Epithelial cell of proximal tubule (primary cell): ENCODE measurements at places on chromosomes 2 and 18.

- DNase-seq: no peak
These were observed 102.2 kb downstream of the LRRC30 start for GRCh38 chr18:7333025-7333562.

DNA sequence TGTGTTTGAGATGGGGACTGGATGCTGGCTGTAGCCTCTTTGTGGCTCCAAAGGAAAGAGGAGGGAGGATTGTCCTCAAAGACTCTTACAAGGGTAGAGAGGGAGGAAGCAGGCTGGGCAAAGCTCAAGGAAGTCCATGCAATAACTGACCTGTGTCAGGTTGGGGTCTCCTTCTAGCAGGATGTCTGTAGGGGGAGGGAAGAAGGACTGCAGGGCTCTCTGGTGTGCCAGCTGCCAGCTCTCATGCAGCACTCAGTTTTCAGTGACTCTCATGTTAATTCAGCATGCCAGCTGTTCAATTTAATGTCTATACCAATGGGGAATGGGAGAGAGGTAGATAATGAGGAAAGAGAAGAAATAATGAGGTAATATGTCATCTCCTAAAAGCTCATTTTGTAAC lies 85.3 kb upstream of the RANBP2 start:
- no peak for DNase-seq

- no peak for DNase-seq
These were observed 33.6 kb upstream of the SERPINE2 start for GRCh38 chr2:224072541-224073188.

- DNase-seq: no peak
These were observed 28.9 kb upstream of the CNOT11 start for GRCh38 chr2:101223814-101224231.

DNA sequence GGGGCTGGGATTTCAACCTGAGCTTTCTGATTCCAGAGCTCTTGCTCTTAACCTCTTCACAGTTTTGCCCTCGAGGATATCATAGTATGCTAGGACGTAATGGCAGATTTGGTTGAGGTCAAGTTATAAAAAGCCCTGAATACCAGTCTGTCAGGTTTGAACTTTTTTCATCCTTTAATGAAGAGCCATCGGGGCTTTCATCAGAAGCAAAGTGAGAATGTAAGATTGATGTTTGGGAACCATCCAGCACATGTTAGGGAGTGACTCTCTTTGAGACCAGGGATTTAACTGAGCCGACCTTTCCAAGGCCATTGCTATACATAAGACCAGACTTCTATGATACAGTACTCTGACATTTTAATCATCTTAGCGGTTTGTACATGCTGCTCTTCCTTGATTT lies 142.5 kb downstream of the TTC27 start:
- no peak for DNase-seq

DNA sequence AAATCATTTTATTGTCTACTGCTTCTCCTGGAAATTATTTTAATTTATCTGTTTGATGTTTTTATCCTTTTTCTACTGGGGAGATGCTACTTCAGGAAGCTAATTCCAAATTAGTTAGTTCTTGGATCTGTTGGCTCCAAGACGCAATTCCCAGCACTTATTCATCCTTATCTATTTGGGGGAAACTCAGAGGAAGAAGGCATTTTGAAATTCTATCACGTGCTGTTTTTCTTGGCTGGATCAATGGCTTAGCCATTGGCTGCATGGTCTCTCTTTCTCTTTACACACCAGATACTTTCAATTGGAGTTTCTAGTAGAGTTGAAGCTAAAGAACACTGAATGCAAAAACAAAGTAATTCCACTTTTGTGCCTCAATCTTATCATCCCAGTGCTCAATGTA lies 98.3 kb downstream of the RAPGEF4 start:
- no peak for DNase-seq

GRCh38 chr18:13451661-13452387 lies 233.3 kb downstream of the LDLRAD4 start:
- no peak for DNase-seq

DNA sequence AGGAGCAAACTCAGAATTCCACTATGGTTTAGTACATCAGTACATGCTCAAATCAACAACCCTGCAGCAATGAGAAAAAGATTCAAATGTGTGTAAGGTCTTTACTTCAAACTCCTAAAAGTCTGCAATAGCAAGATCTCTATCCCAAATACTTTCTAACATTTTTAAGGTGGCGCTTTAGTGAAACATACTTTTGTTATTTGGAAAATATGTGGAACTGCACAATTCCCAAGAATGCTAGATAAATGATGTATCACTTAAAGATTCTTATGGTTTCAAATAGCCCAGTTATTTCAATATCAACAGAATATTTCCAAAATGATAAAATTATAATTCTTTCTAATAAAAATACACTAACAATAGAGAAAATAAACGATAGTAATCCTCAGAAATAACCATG lies 227.6 kb upstream of the SMAD7 start:
- no peak for DNase-seq

DNA sequence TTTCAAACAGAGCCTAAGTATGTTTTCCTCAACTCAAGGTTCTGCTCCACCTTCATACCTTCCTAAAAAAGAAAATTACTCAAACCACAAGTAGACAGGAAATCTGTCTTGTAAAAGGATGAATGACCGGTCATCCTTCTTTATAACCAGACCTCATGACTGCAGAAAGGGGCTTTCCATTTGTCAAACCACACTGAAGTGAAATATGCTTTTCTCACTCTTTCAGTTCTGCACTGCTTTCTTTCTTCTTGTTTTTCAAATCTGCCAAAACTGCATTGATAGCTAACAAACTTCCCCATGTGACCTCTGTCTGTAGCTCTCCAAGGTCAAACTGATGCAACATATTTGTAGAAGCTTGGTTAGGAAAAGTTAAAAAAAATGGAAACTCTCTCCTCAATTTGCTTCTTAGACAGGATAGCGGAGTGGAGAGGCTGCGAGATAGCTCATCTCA lies 308.9 kb upstream of the CCDC68 start:
- DNase-seq: no peak

DNA sequence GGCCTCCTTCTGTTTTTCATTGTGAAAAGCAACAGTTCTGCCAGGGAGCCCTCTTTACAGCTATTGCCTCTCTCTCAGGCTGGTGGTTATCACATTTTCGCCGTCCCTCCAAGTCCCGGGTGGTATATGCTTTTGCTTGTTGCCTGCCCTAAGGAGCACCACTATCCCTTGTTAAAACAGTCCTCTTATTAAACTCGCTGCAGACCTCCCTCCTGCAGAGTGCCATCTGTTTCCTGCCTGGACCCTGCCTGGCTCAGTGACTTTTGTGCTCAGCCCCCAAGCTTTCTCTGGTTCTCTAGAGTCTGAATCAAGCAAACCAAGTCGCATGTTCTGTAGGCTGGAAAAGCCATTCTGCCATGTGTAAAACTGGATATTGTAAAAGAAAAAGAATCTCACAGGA lies 72.1 kb upstream of the FHL2 start:
- DNase-seq: no peak

GRCh38 chr18:57784034-57784800 lies 18.9 kb downstream of the ATP8B1 start:
- DNase-seq: no peak

GRCh38 chr2:152646775-152647174 lies 70.5 kb downstream of the PRPF40A start:
- DNase-seq: peak; percentile 40

- no peak for DNase-seq
These were observed 123.8 kb upstream of the ZEB2 start for GRCh38 chr2:144643537-144644336.

DNA sequence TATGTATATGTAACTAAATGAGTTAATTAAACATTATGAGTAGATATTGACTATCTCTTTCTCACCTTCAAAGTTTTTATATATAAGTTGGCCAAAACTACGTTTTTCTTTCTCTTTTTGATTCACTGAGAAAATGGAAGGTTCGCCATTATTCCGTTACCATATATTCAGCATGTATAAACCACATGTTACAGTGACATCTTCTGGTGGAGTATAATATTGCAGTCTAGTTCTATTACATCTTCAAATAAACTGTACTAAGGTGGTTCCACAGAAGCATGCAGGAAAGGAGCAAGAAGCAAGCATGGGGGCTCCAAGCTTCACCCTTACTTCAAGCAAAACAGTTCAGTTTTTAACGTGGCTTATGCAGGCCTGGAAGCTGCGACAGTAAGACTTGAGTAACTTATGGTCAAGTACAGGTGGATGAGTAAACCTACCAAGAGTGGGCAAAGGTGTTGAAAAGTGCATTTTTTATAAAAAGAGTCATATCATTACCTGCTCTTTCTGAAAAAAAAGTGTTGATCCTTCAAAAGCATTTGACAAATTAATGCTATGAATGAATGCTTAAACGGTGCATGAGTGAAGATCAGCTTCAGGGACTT lies 129.8 kb upstream of the RAB6C start:
- DNase-seq: peak; percentile 44

GRCh38 chr18:23114171-23114881 lies 21.0 kb upstream of the CABLES1 start:
- DNase-seq: peak; percentile 78

DNA sequence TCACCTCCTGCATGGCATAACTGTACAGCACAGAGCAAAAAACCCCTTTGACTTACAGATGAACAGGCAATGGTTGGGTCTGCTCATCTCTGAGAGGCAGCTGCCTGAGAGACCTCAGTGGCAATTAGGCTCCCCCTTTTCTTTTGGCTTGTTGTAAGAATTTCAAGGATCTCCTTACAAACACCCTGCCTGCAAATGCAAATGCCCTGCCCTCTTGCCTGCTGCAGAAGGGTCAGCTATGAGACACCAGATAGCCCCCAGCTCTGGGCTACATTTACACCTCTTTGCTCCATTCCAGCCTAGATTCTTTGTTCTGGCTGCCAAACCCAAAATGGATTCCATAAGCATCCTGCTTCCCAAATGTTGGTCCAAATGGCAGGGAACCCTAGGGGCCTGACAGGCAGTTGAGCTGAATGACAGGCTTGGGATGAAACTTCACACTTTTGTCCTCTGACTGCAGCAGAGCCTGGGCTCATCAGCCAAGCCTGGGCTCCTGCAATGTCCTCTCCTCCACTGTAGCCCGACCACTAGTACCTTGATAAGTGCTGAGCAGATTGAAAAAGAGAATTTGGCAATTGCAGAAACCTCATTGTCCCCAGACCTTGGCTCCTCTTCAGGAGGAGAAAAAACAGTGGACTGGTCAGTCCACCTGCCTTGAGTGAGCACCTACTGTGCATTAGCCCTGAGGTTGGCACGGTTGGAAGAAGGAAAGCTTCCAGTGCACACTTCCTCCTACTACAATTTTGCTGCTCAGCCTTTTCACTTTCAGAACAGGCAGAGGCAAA lies 678.3 kb downstream of the BCL11A start:
- no peak for DNase-seq

DNA sequence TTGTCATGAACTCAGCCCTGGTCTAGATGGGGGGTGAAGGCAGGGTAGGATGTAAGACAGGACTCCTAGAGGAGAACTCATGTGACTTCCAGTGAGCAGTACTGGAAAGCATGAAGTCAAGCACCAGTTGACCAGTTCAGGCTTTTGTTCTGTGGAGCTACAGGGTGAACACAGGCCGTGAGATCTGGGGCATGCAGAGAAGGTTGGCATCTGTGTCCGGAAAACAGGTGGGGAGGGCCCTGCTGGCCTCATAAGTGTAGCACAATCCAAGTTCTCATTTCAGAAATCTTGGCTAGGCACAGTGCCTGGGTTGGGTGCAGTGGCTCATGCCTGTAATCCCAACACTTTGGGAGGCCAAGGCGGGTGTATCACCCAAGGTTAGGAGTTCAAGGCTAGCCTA lies 50.9 kb upstream of the SPATS2L start:
- DNase-seq: no peak

DNA sequence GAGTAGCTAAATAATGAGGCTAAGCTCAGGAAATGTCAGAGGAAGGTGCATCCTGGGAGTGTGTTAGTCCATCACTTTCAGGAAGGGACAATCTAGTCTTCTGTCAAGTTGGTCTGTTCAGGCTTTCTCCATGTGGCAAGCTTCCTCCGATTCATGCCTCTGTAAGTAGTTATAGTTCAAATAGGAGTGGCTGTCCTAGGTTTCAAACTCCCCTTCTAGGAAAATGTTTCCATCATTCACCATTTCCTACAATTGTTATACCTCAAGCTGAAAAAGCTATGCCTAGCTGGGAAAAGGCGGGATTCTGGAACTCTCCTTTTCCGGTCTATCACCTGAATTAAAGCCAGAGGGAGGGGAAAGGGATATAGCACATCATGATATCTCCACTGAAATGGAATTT lies 287.7 kb upstream of the ZSWIM2 start:
- DNase-seq: no peak
